CMK (cell line): ENCODE measurements at places on chromosomes 1 and 21.

- no peak for DNase-seq
These were observed 128.5 kb downstream of the ZNF281 start for GRCh38 chr1:200281201-200281835.

- DNase-seq: no peak
These were observed 2.8 kb downstream of the ARMH1 start for GRCh38 chr1:44677201-44677766.

DNA sequence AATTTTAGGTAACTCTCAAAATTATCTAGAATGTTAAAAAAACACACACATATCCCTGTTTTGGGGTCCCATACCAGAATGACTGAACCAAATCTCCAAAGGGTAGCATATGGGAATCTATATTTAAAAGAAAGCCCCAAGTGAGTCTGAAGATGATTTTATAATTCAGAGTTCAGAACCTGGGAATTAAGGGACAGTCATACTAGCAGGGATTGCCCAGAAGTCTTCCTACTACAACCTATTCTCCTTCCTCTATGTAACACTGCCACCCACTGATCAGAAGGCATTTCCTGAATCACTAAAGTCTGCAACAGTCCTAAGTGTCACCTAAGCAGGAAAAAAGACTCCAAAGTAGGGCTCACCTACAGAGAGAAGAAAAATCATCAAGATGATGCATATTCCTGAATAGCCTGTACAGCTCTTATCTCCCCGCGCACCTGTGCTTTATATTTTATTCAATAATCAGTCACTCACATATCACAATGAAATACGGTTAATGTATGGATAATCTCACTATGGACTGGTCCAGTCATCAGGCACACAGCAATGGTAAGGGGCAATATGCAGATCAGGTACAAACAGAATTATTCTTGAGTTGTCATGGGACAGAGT lies 4.9 kb downstream of the RGS1 start:
- DNase-seq: no peak

GRCh38 chr1:39088658-39089057 lies 62.5 kb downstream of the NDUFS5 start:
- DNase-seq: no peak

DNA sequence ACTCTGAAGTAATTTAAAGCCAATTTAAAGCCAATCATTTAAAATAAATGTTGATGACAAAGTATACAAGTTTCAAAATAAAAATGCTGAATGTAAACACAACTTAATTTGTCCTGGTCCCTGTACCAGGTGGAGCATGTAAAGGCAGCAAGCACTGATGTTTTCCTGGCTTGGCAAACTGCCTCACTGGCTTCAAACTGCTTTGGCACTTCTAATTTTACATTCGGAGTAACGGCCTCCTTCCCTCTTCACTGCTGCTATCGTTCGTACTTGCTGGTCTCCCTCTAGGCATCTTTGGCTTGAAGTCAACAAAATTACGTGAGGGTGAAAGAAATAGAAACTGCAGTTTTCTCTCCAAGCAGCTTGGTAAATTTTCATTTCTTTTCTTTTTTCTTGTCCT lies 287.9 kb downstream of the LTN1 start:
- no peak for DNase-seq

DNA sequence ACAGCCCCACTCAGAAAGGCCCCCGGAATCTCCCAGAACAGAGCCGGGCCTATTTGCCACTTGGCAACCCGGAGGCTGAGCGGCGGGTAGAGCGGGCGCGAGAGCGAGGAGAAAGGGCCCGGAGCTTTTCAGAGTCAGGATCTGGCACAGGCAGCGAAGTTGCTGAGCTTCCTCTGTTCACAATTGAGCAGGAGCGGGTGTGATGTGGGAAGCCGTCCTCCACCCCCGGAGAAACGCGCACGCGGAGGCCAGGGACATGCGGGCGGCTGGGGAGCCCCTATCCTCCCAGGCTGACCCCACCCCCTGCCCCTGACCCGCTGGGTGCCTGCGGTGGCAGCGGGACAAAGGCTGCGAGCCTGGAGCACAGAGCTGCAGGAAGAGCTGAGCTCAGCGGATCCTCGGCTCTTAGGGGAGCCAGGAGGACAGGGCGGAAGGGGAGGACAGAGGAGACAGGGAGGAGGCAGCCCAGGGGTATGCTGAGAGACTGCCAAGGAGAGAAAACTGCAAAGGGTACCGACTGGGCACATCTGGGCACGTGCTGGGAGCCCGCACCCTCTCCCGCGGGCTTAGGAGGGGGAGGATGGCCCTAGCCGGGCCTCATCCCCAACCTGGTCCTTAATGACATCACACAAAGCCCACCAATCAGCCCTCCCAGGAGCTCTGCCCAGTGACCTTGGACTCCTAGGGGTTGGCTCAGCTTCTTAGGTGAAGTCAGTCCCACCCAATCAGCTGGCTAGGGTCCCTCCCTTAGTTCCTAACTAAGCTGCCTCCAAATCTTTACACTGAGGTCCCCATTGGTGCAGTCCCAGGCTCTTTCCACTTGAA lies 9.3 kb downstream of the KIF21B start:
- DNase-seq: no peak

- no peak for DNase-seq
These were observed 34.3 kb downstream of the CASZ1 start for GRCh38 chr1:10762153-10762523.

DNA sequence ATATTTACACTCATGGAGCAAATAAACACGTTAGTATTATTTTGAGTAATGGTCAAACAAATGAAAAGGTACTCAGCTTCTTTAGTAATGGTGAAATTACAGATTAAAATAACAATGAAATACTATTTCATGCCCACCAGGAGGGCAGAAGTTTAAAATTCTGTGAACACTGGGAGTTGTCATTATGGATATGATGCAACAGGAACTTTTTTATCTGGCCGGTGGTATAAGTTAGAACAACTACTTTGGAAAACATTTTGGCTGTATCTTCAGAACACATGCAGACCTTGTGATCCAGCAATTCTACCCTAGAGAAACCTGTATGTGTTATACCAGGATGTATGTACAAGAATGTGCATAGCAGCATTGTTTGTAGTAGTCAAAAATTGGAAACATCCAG lies 23.2 kb upstream of the PPP1R8 start:
- DNase-seq: no peak

DNA sequence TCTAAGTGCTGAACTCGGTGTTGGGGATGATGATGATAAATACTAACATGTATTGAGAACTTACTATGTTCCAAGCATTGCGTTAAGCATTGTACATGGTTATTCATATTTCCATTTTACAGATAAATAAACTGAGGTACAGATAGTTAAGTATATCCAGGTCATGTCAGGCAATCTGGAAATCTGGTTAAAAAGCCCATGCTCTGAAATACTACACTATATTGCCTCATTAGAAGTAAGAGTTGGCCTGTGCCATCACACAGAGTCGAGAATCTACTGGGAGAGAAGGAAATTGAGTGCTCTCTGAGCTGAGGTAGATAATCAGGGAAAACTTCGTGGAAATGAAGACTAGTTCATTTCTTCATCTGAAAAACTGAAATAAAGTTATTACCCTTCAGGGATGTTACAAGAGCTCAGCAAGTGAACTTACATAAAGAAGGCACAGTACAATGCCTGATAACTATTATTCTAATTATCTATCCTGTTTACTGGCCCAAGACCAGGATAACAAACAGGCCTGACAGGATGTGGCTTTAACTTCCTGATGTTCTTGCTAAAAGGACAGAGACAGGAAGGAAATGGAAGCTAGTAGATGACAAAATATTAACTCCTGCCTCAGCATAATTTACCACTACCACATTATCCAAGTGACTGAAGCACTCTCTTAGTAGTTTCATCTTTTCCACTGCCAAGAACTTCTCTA lies 85.6 kb downstream of the EPS15 start:
- peak; percentile 43 for DNase-seq

GRCh38 chr1:41995441-41996130 lies 76.9 kb upstream of the HIVEP3 start:
- no peak for DNase-seq

- DNase-seq: no peak
These were observed 33.9 kb downstream of the MRAP start for GRCh38 chr21:32332463-32332951.

GRCh38 chr1:26848941-26849774 lies 13.8 kb upstream of the SFN start:
- no peak for DNase-seq

DNA sequence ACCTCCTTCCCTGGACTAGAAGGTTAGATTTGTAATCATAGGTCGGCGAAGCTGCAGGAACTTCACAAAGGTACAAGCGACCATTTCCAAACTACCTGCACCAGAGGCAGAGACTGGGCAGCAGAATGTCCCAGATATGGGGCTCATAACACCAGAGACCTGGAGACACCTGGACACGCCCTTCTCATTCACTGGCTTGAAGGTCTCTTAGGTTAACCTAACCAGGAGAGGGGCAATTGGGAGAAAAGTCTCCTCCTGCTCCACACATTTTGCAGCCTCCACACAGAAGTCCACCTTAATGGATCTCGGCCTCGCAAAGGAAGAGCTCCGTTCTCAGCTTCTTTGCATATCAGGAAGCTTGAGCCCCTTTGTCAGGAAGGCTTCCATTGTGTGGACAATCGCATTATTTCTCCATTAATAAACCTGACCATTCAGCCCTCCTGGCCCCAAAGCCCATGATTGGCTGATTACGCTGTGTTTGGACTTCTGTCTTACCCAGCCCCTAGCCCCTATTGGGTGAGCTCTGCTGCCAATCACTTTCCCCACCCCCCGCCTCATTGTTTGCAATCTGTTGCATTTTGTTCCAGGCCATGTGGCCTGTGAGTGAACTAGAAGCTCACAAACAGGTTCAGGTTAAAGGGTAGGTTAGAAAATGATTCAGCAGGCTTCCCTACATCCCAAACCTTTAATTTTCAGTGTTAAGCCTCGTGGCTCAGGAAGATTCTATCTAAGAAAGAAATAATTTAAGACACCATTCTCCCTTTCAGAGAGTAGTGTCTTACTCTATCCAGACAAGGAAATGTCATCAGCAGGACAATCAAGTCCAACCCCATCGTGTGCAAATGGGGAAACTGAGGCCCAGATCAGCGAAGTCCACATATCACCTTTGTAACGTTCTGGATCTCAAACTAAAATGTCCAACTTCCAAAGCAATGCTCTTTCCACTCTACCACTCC lies 2.8 kb downstream of the MYCL start:
- DNase-seq: no peak

- DNase-seq: no peak
These were observed 3.8 kb downstream of the TTC34 start for GRCh38 chr1:2797741-2798016.

GRCh38 chr1:1112237-1112985 lies 3.5 kb downstream of the C1orf159 start:
- no peak for DNase-seq

DNA sequence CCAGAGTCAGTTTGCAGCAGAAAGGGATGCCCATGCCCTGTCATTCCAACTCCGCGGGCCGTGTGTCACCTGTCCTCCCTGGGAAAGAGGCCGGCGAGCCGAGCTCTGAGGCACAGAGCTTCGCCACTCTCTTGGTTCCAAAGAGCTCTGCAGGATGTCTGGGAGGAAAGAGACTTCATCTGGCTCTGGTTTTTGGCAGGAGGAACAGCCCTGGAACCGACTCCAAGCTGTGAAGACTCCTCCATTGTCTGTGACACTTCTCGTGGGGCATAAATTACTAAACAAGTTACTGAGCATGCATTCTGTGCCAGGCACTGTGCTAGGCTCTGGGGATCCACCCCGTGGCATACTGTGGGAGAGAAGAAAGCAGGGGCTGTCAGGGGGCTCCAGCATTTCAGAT lies 3.9 kb upstream of the FAM151A start:
- DNase-seq: no peak

- DNase-seq: no peak
These were observed 17.0 kb upstream of the IFI44L start for GRCh38 chr1:78603206-78603605.

DNA sequence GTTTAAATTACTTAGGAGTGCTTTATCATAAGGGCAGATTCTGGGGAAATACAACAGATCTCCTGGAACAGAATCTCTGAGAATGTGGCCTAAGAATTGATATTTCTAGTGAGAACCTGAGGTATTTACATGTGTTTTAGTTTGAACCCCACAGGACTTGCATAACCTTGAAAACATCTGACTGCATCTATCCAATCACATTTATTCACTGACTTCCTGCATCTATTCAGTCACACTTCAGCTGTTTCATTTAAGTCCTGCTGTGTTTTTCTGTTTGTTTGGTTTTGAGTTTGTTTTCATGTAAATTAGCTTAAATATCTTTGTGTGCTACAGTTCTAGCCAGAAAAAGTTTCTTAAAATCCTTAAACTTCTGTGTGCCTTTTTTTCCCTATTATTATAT lies 1260.7 kb downstream of the PLA2G4A start:
- no peak for DNase-seq

DNA sequence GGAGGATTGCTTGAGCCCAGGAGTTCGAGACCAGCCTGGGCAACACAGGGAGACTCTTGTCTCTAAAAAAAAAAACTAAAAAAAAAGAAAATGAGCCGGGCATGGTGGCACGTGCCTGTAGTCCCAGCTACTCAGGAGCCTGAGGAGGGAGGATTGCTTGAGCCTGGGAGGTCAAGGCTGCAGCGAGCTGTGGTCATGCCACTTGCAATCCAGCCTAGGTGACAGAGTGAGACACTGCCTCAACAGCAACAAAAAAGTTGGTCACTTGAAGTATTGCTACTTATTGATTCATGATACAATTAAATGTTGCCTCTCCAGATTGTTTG lies 57.9 kb upstream of the CXADR start:
- DNase-seq: no peak

GRCh38 chr21:42467140-42467983 lies 28.7 kb downstream of the RSPH1 start:
- DNase-seq: peak; percentile 94

- DNase-seq: no peak
These were observed 6.9 kb upstream of the CGN start for GRCh38 chr1:151504252-151504651.

DNA sequence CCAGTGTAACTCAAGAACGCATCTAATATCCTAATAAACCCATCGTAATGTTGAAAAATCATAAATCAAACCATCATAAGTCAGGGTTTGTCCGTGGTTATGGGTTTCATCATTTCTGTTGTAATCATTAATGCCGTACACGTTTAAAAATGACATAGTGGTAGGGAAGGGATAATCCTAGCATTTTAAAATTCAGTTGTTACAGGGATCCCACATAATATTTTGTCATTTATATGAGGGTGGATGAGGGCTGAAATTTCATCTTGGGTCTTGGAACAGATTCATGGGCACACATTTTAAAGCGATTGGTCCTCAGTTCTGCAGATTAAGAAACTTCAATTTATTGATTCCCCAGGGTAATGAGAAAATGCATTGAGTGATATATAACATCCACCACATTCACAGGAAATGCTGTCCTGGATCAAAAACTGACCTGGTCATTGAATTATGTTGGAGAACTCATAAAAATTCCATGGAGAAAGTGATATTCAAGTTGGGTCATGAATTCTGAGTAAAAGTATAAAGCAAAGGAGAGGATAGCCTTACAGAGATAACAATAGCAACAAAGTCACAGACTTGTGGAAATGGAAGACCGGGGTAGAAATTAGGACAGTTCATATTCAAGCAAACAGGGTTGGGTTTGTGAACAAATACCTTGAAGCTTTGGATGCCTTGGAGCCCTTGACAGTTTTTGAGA lies 1527.3 kb upstream of the TPTE start:
- DNase-seq: no peak
